ENCODE measurements at places on chromosomes 3 and 15. TPM values are rescaled to one million over a fixed set of nuclear protein-coding genes. Genes with fewer than 3 reads are reported as not detected.

Gene EFHB
- under 0.01 TPM for total RNA-seq

Gene SNUPN
- 33.9 TPM for total RNA-seq

Gene SLC2A2
- total RNA-seq, result under 0.01 TPM

Gene NRG4
- total RNA-seq, result not detected

Gene HTR3E
- not detected for total RNA-seq

Gene LRRC58
- 39.7 TPM for total RNA-seq

Gene NTRK3
- 0.73 TPM for total RNA-seq

Gene TMEM108
- total RNA-seq, result not detected

Gene GPR62
- not detected for total RNA-seq

Gene STARD9
- 25.8 TPM for total RNA-seq

Gene KCNAB1
- not detected for total RNA-seq

Gene ZNF654
- 18.5 TPM for total RNA-seq

Gene CCDC51
- 8.0 TPM for total RNA-seq

Gene FBN1
- 697 TPM for total RNA-seq

Gene NANOGP8
- total RNA-seq, result not detected

Gene CDHR4
- total RNA-seq, result not detected

Gene PAQR9
- not detected for total RNA-seq

Gene SLC35A5
- 48.7 TPM for total RNA-seq

Gene BCHE
- 2.2 TPM for total RNA-seq

Gene SLC35G2
- 9.8 TPM for total RNA-seq

Gene C3orf49
- not detected for total RNA-seq

Gene ZNF662
- 6.7 TPM for total RNA-seq

Gene ZNF660
- total RNA-seq, result 1.7 TPM

Gene THAP10
- total RNA-seq, result 1.7 TPM

Gene LRRC49
- total RNA-seq, result 8.5 TPM

Gene CMC1
- total RNA-seq, result 3.6 TPM

Gene AMT
- total RNA-seq, result 1.9 TPM

Gene ADGRG7
- not detected for total RNA-seq

Gene LSMEM2
- not detected for total RNA-seq

Gene KLF15
- 0.49 TPM for total RNA-seq

Gene ZNF80
- total RNA-seq, result not detected

Gene CA12
- total RNA-seq, result 72.9 TPM

Gene LRRK1
- 21.0 TPM for total RNA-seq

Measured in hair follicle dermal papilla cell (primary cell).